T-helper 22 cell (primary cell): ENCODE measurements at places on chromosomes 1 and 21.
A peak's percentile ranks its signal among the peaks of the same experiment; 100 is the strongest.

DNA sequence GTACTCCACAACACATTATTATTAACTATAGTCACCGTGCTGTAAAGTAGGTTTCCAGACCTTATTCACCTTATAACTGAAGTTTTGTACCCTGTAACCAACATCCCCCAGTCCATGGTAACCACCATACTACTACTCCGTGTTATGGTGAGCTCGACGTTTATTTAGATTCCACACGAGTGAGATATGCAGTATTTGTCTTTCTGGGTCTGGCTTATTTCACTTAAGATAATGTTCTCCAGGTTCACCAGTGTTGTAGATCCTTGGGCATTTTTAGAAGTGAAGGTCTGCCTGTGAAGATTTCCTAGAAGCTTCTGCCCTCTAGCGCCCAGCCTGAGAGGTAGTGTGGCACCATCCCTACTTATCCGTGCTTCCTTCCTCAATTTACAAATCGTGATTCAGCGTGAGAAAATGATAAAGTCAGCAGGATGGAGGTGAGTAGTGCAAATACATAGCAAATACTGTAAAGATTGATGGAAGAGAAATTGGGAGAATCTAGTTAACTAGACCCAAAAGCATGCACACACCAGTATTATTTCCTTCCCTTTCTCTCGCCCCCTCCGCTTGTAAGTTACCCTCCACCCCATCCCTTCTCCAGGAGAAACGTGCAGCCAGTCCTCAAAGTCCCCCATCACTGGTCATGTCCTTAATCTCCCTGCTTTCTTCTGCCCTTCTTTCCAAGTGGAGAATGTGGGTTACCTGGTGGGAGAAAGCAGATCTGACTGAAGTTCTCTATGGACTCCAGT lies 36.0 kb upstream of the DISC1 start:
- DNase-seq: no peak

GRCh38 chr1:30044656-30045144 lies 678.7 kb downstream of the MATN1 start:
- DNase-seq: no peak

DNA sequence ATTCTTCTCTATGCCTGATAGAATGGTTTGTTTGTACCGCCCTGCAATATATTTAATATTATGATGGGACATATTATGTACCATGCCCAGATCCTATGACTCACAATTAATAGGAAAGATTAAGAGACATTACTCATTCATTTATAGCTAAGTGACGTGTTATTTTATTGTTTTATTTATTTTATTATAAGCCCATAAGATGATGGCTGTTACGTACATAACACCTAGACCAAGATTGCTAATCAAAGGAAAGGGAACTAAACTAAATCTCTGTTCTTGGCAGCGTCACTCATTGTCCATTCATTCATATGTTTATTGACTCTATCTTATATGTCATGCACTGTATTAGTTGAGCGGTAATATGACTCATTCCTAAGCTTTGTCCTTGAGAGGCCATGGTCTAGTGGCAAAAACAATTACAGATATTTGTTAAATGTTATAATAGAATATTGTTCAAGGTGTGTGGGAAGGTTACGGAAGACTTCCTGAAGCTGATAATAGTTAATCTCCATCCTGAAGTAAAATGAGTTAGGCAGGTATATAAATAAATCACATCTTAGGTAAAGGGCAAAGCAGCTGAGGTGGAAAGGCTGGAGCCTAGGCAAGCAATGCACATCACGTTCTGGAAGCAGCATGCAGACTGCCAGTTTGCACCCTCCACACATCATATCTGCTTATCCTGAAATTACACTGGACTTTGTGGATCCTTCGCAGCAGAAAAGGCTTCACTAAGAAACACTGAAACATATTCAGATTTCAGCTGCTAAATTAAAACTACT lies 16.6 kb upstream of the CD55 start:
- DNase-seq: no peak

GRCh38 chr1:51139474-51139873 lies 37.4 kb downstream of the C1orf185 start:
- DNase-seq: no peak

DNA sequence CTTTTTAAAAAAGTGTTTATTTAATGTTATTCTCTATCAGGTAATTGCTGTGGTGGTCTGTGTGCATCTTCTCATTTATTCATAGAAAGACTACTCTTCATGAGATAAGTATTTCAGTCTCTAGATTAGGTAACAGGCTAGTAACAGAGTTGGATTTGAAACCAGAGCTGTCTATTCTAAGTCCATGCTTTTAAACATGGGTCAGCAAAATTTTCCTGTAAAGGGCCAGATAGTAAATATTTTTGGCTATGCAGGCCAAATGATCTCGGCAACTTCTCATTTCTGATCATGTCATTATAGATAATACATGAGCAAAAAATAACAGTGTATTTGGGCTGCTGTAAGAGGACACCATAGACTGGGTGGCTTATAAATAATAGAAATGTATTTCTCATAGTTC lies 485.6 kb upstream of the ZRANB2 start:
- DNase-seq: no peak

GRCh38 chr1:86487131-86487810 lies 18.5 kb downstream of the CLCA1 start:
- DNase-seq: no peak

DNA sequence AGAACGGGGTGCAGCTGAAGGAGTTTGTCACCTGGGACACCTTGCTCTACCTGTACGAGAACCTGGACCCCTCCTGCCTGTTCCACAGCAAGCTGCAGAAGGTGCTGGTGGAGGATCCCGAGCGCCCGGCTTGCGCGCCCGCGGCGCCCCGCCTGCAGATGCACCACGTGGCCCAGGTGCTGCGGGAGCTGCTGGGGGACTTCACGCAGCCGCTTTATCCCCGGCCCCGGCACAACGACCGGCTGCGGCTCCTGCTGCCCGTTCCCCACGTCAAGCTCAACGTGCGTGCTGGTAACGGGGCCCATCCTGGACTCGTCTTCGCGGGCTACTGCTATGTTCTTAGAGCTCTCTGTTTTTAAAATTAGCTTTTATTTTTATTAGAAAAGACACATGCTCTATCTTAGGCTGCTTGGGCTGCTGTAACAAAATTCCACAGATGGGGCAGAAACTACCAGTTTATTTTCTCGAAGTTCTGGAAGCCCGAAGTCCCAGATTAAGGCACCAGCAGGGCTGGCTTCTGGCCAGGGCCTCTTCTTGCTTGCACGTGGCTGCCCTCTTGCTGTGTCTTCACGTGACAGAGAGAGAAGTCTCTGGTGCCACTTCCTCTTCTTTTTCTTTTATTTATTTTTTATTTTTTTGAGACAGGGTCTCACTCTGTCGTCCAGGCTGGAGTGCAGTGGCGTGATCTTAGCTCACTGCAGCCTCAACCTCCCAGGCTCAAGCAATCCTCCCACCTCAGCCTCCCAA lies 38.1 kb downstream of the TRPM2 start:
- no peak for DNase-seq

- no peak for DNase-seq
Observed at GRCh38 chr21:25107708-25108107, 499.6 kb downstream of the MRPL39 start.

DNA sequence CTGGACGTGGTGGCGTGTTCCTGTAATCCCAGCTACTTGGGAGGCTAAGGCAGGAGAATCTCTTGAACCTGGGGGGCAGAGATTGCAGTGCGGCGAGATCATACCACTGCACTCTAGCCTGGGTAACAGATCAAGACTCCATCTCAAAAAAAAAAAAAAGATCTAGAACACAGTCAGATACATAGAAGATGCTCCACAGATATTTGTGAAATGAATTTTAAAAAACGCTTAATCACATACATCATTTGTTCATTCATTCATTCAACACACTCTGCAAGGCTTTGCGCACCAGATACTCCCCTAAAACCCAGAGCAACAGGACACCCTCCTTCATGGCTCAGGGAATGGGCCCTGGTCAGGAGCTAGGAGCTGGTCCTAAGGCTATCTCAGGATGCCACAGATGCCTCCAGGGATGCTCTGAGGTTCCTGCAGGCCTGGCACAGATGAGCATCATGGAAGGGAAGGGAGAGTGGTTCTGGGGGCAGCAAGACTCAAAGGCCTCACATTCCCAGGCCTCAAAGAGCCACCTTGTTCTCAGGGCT lies 6.4 kb downstream of the HSPG2 start:
- DNase-seq: no peak

DNA sequence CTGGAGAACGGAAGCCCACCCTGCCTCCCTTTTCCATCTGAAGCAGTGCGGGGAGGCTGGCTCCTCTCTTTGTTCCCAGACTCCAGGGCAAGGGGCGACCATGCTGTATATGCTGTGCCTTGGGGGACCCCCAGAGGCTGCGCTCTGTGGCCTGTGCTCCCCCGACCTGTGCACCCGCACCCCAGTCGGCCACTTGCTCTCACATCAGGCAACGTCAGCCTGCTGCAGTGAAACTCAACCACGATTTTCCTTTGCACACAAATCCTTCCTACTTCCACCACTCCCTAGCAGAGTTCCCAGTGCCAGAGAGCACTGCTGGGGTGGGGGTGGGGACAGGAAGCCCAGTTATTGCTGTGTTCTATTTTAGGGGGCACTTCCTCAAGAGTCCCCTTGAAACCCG lies 52.5 kb downstream of the SIM2 start:
- no peak for DNase-seq

DNA sequence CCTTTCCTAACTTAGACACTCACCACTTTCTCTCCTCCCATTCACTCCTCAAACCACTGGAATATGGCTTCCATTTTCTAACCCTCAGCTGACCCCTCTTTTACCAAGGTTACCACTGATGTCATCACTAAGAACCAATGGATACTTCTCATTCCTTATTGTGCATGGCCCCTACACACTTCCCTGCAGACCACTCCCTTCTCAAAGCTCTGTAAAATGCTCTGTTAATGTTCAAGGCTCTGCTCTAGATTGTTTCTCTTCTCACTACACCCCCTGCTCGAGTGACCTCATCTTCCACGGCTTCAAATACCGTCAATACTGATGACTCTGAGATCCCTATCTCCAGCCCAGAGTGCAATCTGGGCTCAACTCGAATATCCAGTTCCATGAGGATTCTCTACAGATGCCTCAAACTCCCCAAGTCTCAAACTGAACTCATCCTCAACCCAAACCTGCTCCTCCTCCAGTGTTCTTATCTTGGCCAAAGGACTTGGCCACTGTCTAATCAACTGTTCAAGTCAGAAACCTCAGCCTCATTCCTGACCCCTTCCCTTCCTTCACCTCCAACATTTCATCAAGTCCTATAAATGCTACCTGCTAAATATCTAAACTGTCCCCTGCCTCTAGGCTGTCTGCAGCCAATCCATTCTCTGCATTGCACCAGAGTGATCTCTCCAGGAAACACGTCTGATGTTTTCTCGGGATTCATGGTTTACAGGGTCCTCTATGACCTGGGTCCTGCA lies 41.3 kb upstream of the BMP8B start:
- DNase-seq: no peak

DNA sequence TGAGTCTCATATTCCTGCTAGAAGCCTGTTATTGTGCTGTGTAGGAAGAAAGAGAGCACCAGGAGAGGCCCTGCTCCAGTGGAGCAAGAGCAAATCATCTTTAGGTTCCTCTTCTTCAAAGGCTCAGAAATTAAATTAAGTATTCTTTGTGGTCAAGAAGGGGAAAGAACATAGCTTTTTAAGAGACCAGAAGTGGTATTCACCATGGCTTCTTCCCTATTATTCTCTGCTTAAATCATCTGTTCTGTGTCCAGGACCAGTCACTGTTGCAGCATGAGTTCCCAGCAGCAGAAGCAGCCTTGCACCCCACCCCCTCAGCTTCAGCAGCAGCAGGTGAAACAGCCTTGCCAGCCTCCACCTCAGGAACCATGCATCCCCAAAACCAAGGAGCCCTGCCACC lies 1.1 kb downstream of the SPRR1B start:
- no peak for DNase-seq

GRCh38 chr1:19444296-19445021 lies 40.9 kb downstream of the CAPZB start:
- no peak for DNase-seq

GRCh38 chr1:57882072-57882471 lies 458.2 kb upstream of the DAB1 start:
- no peak for DNase-seq

DNA sequence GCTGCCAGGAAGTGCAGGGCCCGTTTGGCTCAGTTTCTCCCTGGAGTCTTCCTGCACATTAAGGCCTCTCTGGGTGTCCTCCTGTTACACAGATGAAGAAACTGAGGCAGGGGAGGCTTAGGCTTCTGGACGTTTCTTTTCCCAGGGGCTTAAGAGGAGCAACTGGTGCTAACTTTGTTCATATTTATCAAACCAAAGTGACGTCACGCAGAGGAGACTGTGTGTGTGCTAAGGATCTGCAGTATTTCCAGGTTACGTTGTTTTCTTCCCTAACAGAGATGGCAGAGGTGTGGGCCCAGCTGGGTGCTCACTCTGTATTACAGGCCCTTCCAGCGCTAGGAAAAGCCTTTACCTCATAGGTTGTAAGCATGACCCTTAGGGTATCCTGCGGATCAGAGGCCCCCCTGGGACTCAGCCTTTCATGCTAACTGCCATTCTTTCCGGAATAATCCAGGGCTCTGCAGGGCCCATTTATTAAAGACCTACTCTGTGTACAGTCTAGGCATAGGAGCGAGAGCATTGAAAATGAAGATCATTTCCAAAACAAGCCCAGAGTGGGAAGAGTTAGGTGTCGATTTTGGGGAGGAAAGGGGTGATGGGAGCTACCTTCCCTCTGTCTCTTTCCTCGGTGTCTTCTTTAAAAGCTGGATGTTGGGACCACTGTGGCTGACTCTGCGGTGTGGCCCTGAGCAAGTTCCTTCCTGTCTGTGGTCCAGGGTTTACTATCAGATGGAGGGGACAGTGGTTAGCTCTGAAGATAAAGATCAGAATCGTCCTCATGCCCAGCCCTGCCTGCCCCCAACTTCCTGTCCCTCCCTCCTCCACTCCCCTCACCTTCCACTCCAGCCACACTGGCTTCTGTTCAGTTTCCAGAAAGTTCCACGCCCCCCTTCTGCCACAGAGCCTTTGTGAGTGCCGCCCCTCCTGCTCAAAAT lies 4.6 kb downstream of the AGTRAP start:
- peak; percentile 3 for DNase-seq

DNA sequence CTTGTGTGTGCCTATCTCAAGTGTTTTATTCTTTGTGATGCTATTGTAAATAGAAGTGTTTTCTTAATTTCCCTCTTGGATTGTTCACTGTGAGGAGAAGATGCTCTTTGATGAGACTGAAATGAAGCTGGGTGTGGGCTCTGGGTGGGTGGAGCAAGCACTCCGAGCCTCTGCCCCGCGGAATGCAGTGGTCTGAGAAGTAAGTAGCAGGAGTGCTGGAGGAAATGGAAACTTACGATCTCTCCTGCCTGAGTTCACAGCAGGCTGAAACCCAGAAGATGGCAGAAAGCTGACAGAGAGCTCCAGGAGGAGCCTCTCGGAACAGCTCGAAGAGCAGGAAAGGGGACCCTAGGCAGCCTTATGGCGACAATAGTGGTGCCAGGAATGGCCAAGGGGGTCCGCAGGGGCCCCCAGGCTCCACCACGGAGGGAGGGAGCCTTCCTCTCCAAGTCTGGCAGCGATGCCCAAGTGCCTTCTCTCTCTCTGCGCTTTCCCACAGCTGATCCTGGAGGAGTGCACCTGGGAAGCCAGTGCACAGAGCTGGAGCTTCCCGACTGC lies 126.8 kb upstream of the COL6A1 start:
- DNase-seq: no peak

- no peak for DNase-seq
Observed at GRCh38 chr1:41622859-41623732, 138.6 kb upstream of the EDN2 start.

- DNase-seq: no peak
Observed at GRCh38 chr1:68270951-68271350, 38.6 kb upstream of the WLS start.
